ENCODE measurements at places on chromosomes 12 and 14.

- DNase-seq: no peak
Observed at GRCh38 chr12:41881891-41882805, 262.5 kb downstream of the GXYLT1 start.

DNA sequence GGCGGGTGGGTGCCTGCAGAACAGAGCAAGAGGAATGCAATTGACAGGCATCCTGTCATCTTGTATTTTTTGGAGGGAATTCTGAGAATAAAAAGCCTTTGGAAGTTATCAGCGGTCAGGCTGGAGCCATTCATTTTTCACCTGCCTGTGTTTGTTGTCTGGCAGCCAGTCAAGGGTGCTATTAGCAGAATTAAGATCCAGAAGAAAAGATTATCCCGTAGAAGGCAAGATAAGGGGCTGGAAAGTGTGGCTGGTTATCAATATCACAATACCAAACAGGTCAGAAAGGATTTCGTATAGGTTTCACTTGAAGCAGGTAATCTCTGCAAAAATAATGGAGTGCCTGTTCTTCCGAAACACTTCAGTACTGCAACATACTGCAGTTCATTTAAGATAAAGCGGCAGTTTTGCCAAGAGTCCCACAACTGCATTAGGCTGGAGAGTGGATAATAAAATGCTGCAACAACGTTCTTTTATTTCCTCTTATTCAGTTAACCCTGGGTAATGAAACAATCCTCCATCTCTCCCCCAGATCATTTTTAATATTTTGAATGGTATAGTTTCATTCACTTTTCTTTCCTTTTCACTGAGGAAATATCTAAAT, 171.2 kb upstream of the CDKN3 start:
- DNase-seq: no peak

DNA sequence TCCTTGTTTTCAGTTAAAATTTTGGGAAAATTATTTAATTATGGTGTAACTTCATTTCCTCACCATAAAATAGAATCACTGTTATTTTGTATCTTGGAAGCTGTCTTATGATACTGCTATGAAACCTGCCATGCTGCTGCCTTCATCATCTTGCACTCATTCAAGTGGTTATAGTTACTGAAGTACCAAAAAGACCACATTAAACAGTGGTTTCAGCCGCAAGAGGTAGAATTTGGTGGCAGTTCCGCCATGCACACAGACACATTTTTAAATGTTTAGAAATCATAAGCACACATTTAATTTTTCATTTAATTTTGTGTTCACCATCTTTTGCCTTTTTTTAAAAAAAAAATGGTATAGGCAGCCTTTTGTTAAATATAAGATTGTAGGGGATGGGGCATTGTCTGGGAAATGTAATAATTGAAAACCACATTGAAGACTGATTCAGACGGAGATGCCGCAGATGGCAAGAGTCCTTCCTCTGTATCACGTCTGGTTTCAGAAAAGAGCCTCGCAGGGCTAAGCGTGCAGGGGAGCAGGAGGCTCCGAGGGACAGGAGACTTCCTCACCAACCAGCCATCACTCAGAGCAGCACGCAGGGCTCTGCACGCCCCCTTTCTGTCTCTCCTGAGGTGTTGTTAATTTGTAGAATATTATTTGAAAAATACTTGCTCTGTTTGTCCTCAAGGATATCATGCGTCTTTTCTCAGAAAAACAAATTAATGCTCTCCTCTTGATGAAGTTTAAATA, 115.2 kb upstream of the PELI2 start:
- DNase-seq: no peak

- DNase-seq: no peak
Observed at GRCh38 chr12:106127338-106128126, 11.2 kb downstream of the NUAK1 start.

- no peak for DNase-seq
Observed at GRCh38 chr12:115947696-115948062, 329.8 kb downstream of the MED13L start.

- DNase-seq: peak; percentile 73
Observed at GRCh38 chr12:59010118-59010517, 89.8 kb upstream of the LRIG3 start.

DNA sequence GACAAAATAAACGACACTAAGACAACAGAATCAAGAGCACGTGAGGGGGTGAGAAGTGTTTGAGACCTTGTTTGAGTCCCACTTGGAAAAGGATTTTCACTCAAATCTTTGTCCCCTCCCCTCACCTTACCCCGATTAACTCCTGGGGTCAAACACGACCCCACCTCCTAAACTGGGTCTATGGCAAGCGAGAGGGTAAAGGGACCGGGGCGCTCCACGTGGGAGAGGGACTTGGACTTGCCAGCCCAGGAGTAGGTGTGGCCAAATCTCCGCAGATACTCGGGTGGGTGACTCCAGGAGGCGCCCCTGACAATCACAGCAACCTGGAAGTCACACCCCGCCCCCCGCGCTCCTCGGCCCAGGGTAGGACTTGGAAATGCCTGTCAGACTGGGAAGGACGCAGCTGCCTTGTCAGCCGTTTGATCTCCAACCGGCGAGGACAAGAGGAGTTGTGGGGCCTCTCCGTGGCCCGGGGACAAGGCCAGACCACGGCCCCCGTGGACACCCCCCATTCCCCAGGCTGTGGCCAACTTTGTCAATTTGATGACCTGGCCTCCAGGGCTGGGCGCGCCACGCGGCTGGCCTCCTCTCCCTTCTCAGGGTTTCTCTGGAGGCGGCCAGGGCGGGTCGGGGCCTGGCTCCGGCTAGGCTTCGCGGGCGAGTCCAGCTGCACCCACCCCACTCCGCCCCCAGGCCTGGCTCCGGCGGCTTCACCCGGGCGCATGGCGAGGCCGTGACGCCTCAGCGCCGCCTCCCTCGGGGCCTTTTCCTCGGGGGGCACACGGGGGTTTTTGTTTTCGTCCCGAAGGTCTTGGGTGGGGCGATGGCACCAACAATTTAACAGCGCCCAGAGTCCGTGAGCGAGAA, 1.1 kb upstream of the BCL11B start:
- DNase-seq: peak; percentile 70

- no peak for DNase-seq
Observed at GRCh38 chr12:22990501-22990900, 365.5 kb downstream of the ETNK1 start.

DNA sequence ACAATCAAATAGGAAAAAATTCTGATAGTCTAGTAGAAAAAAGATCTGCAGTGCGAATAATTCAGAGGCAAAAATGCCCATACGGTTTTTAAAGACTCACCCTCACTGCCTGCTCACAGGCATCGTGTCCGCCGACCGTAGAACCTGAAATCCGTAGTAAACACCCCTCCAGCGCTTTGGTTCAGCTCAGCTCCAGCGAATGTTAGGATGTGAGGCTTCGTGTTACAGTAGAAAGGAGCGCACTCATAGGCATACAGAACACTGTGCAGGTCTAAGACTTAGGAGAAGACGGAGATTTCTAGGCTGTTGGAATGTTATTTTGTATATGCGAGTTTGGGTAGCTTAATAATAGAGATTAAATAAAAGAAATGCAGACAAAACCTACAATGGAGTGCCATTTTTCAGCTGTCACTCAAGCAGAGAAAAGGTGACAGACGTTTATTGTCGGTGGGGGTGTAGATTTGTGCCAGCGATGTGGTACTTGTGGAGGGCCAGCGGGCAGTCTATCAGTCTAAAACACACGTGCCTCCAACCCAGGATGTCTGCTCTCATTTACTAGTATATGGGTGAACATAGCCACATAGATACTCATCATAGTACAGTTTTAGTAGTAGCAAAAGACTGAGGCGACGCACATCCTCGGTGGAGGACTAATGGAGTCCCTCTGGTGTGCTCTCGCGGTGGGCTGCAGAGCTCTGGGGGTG, 25.7 kb downstream of the SFSWAP start:
- DNase-seq: no peak

DNA sequence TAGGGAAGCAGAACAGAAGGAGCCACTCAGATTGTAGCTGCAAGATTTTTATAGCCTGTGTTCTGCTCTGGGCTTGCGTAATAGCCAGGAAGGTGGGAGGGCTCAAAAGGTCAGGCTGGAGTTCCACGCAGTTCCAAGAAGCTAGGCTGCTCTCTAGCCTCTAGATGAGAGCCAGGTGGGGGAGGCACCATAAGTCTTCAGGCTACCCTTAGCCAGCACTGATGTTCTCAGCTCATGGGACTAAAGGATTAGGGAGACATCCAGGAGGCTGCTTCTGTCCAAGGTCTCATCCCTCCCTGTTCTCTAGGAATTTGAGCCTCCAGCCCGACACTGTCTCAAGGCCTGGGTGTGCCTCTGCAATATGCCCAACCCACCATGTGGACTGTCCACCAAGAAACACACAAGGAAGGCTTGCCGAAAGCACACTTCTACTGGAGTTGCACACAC, 1.7 kb downstream of the LMBR1L start:
- DNase-seq: peak; percentile 45

- peak; percentile 20 for DNase-seq
Observed at GRCh38 chr14:98466807-98467206, 805.2 kb downstream of the BCL11B start.

DNA sequence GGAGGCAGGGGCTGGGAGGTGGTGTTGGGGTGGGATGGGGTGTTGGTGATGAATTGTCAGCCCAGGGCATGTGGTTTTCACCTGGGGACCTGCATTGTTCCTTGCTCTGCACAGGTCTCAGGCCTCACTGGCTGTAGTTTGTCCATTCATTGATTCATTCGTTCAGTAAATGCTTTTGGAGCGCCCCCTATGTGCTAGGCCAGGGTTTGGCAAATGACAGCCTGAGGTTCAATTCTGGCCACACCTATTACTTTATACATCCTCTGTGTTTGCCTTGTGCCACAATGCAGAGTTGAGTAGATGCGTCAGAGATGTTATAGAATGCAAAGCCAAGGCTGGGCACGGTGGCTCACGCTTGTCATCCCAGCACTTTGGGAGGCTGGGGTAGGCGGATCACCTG, 4.7 kb downstream of the ADCK1 start:
- no peak for DNase-seq

GRCh38 chr12:57715786-57716185, 21.9 kb downstream of the OS9 start:
- DNase-seq: no peak

DNA sequence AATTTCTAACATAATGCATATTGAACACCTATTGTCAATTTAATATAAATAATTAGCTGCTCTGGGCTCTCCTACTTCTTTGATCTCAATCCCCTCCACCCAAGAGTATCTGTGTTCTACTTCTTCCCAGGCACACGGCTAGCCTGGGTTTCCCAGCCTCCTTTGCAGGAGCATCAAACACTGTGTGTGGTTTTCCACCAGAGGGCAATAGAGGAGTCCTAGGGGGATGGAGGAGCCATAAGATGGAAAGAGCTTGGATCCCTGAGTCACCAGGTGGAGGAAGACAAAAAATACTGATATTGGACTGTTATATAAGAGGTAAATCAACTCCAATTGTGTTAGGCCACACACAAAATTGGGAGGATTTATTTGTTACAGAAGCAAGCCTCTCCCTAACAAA, 333.7 kb downstream of the GLT1D1 start:
- no peak for DNase-seq

GRCh38 chr12:92624236-92624635, 78.6 kb upstream of the PLEKHG7 start:
- DNase-seq: no peak

Data from right hindlimb (tissue), 1 donor.